Naive B cell (primary cell): ENCODE measurements at places on chromosomes 5 and 9.

- no peak for DNase-seq
These were observed 158.7 kb downstream of the NMUR2 start for GRCh38 chr5:152246401-152246800.

DNA sequence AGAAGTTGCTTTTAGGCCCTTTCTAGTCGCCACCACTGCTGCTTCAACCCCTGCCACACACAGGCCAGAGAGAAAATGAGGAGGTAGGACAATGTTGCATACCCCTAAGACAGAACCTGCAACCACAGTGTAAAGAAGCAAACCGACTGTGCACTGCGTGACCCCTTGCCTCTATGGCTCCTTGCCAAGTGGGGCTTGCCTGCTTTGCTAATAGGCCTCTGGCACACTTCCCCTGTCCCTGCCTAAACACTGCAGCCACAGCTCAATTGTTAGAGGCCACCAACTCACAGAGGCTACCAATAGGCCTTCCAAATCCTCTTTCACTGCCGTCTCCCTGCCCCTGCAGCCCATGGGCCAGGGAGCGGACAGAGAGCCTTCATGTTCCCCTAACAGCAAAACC, 280.1 kb downstream of the CDH10 start:
- no peak for DNase-seq

GRCh38 chr9:117545846-117546245, 131.0 kb upstream of the ASTN2 start:
- DNase-seq = no peak

- peak; percentile 11 for DNase-seq
These were observed 6.0 kb downstream of the TRIM7 start for GRCh38 chr5:181198905-181199519.

DNA sequence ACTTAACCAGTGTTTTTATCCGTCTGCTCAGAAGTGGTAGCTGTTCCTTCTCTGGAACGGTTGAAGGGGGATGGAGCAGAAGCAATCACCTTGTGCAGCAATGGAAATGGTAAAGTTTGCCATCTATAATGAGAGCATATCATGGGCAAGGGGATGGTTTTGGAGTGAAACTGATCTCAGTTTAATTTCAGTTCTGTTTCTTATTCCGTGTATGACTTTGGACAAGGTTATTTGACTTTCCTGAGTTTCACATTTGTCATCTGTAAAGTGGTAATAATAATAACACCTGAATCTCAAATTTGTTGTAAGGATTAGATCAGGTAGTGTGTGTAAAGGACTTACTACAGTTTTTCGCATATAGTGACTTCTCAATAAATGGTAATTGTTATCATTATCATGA, 106.1 kb downstream of the PCSK1 start:
- DNase-seq = no peak

DNA sequence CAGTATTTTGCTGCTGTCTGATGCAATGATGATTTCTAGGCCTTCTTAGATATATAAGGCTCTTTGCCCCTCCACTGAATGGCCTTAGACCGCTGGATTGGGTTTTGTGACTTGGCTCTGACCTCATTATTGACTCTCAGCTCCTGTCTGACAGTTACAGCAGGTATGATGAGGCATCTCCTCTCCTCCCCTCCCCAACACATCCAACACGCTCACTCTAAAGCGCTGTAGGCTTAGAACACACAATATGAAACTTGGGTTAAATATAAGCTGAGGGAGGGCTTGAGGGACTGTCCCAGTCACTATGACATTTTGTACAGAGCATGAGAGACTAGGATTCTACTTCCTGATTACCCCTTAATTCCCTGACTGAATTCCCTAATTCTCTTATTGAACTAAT, 18.8 kb upstream of the CER1 start:
- DNase-seq = no peak

DNA sequence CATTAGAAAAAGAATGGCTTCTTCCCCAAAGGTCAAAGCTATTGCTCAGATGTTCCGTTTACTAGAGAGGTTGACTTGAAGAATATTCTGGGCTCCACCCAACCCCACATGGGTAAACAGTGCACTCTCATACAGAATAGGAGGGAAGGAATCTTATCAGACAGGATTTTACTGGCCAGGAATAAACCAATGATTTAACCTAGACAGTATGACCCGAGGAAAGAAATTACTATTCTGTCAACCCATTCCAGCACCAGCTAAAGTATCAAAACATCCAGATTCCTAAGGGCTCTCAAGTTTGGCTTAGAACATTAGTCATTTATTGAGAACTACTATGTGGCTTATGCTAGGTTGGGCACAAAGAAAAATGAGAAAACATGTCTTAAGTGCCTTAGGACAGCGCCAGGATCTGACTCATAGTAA, 493.6 kb upstream of the KLF4 start:
- no peak for DNase-seq

GRCh38 chr9:88007291-88007650, 32.9 kb upstream of the CDK20 start:
- no peak for DNase-seq

- DNase-seq = no peak
These were observed 604.5 kb downstream of the GABRG2 start for GRCh38 chr5:162672061-162672460.

- DNase-seq = no peak
These were observed 99.6 kb upstream of the TAF11L2 start for GRCh38 chr5:17398431-17398830.

GRCh38 chr9:90204128-90204831, 438.3 kb downstream of the DIRAS2 start:
- peak; percentile 38 for DNase-seq

DNA sequence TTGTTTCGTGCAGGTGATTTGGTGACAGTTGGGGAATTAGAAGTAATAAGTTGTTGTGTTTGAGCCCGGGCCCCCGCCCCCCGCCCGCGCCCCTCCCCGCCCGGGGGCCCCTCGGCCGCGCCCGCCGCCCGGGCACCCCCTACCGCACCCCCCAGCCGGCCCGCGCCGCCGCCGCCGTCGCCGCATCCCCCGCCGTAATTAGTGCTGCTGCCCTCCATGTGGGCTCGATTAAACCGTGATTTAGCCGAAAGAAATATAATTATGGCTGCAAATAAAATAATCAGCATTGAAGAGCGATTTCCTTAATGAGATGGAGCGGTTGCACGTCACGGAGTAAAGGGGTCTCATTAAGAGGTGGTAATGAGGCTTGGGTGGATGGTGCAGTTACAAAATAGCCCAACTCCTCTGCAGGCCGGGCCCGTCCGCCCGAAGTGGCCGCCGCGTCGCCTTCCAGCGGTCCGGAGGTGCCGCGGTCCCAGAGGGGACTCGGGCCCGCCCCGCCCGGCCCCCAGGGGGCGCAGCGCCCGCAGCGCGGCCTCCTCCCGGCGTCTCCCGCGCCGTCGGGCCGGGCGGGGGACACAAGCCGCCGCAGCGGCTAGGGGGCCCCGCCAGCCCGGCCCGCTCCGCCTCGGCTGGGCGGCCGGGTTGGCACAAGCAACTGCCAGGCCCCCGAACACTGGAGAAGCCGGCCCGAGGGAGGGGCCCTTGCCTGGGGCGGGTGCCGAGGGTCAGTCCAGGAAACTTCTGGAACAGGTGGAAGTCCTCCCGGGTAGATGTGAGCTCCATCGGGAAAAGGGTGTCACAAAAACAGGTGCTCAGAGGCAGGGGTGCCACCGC, 6.9 kb upstream of the OTP start:
- DNase-seq = peak; percentile 50

DNA sequence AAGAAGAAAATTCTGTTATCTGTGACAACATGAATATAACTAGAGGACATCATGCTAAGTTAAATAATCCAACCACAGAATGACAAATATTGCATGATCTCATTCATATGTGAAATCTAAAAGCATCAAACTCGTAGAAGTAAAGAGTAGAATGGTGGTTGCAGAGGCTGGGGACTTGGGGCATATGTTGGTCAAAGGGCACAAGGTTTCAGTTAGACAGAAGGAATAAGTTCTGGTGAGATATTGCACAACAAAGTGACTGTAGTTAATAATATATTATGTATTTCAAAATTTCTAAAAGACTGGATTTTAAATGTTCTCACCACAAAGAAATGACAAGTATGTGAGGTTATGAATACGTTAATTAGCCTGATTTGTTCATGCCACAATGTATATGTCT, 24.8 kb downstream of the GRIA1 start:
- no peak for DNase-seq

DNA sequence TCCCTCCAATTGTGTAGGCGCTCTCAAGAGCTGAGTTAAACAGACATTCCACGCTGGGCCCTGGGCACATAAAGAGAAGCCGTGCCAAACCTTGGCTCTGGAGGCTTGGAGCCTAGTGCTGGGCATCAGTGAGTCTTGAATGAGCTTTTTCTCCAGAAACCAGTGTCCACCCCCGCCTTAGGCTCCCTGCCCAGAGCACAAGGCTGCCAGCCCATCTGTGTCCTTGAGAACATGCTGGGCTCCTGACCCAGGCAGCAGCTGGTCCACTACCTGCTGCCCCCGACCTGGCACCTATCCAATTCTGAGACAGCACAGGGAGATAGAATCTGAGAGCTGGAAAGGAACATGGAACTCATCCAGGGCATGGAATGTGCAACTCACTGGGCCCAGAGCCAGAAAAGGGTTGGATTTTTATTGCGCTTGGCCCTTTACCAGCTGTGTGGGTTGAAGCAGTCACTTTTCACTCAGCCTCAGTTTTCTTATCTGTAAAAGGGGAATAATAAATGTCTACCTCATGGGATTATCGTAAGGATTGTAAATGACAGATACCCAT, 92.4 kb upstream of the CPLX2 start:
- DNase-seq = no peak

DNA sequence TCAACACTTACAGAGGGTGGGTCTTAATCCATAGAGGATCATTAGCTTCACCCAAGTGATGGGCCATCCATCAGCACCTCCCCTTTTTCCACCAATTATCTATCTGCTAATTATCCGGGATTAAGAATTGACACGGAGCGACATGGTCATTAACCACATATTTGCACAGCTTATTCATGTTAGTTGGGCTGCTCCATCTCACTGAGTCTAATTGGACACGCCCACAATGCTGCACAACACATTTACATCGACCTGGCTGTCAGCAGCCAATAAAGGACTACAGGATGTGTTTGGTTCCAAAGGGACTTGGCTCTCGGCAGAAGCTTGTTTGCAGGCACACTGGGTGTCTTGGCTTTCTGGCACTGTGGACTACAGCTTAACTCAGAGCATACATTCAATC, 21.6 kb downstream of the FOXE1 start:
- no peak for DNase-seq

DNA sequence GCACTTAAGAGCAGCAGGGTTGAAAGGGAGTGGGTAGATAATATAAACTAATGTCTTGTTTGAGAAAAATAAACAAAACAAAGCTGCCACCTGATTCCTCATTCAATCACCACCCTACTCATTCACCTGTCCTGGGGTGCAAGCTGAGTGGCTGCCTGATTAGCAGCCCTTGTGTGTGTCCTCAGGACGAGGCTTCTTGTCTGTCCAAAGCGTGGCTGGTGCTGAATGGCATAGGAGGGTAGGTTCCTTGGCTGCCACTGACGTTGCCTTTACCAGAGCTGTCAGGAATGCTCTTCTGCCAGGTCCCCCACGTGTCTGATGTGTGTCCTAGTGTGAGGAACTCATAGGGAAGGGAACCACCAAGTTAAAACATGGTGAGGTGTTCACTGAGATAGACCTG, 146.6 kb upstream of the SLC24A2 start:
- DNase-seq = no peak

DNA sequence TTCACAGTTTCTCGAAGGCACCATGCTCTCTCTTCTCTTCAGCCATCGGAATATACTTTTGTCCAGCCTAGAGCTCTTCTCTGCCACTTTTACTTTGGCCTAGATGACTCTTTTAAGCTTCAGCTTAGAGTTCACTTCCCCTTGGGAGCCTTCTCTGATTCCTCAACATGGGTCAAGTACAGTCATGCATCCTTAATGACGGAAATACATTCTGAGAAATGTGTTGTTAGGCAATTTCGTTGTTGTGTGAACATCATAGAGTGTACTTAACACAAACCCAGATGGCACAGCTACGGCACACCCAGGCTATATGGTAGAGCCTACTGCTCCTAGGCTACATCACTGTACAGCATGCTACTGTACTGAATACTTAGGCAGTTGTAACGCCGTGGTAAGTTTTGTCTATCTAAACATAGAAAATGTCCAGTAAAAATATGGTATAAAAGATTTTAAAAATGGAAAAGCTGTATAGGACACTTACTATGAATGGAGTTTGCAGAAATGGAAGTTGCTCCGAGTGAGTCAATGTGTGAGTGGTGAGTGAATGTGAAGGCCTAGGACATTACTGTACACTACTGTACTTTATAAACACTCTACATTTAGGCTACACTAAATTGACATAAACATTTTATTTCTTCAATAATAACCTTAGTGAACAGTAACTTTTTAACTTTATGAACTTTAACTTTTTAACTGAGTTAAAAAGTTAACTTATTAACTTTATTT, 15.1 kb upstream of the TNFSF15 start:
- no peak for DNase-seq

- no peak for DNase-seq
These were observed 1.6 kb upstream of the PAPPA start for GRCh38 chr9:116151966-116152381.

DNA sequence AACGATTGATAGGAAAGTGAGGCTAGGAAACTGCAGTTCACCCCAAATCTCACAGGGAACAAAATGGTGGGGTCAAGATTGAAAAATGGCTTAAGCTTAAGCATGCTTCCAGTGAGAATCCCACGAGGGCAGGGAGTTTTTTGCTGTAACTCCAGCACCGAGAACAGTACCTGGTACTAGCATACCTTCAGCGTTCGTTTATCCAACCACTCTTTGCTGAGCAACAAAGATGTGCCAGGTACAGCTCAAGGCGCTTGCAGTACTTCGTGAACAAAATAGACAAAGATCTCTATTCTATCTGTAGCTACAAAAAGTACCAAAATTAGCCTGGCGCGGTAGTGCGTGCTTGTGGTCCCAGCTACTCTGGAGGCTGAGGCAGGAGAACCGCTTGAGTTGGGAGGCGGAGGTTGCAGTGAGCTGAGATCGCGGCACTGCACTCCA, 778 bp upstream of the PPP6C start:
- no peak for DNase-seq

- DNase-seq = no peak
These were observed 40.8 kb upstream of the HMHB1 start for GRCh38 chr5:143771189-143771588.

- no peak for DNase-seq
These were observed 395.4 kb downstream of the DTWD2 start for GRCh38 chr5:118593003-118593328.

DNA sequence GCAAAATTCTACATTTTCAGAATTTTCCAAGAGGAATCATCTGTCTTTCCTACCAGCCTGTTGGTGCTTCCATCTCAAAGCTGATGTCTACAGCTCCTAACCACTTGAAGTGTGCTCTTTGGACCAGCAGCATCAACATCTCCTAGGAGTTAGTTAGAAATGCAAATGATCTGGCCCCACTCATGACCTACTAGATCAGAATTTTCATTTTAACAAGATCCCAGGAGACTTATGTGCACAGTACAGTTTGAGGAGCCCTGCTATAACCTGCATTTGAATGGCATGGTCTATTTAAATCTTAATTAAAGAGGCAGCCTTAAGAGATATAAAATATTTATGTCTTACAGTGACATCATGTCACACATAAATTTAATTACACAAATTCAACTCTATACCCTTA, 33.8 kb downstream of the ITK start:
- DNase-seq = no peak
